ENCODE measurements at places on chromosomes 13 and 19.

- peaks cover 19% of the 10 kb centered on the region for H3K4me1 ChIP-seq
- H3K27ac ChIP-seq, result no peak overlapping the region
- no peaks in the 10 kb centered on the region for H3K36me3 ChIP-seq
- no peak overlapping the region for H3K4me3 ChIP-seq
Observed at GRCh38 chr13:23695196-23695595, 125.0 kb downstream of the TNFRSF19 start.

- no peak overlapping the region for H3K4me3 ChIP-seq
- DNase-seq, result no peak
- H3K4me1 ChIP-seq, result no peaks in the 10 kb centered on the region
- H3K27me3 ChIP-seq, result no peaks in the 10 kb centered on the region
Observed at GRCh38 chr13:97188207-97188606, 33.9 kb upstream of the MBNL2 start.

DNA sequence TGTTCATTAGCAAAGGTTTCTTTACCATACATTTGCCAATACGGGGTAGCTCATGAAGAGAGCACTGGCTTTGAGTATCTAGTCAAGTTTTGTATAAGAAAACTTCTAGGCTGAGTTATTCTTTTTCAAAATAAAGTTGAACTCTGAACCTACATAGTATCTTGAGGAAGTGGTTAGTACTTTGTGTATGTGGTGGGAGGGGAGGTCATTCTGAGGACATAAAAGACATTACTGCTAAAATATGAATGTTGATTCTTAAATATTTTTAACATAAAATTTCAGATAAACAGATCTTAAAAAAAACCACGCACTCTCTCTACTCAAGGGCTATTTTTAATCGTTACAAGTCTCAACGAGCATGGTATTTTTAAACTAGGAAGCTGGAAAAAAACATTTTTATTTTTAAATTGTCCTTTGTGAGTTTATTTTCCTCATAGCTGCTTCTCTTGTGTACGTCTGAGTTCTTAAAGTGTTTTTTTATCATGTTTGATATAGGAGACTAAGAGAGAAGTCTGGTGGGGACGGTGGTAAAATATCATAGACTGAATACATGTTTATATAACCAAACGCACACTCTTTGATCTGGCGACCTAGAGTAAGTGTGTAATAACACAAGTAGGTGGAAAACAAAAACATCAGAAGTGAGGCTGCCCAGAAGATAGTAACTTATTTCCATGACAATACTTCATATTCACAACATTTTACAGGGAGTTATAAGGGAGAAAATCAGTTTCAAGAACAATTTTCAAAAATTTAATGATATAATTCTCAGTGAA is 118.0 kb upstream of the POSTN start:
- no peak for DNase-seq
- no peaks in the 10 kb centered on the region for H3K4me1 ChIP-seq
- H3K36me3 ChIP-seq, result no peaks in the 10 kb centered on the region
- H3K27me3 ChIP-seq, result no peaks in the 10 kb centered on the region

DNA sequence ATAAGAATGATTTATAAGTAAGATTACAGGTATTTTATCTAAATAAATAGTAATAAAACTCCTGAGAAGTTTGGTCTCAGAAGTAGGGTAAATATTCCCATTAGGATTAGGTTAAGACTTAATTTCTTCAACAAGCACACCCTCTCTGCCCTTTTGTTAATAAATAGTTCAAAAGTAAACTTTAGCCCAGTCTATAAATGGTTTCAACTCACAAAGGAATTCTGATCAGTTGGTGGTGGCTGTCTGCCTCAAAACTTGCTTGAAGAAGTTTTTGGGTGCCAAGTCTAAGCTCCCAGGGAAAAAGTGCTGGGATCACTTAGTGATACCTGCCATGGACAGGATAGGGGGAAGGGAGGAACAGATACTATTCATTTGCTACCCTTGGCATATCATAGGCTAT is 22.9 kb downstream of the MBNL2 start:
- H3K27ac ChIP-seq, result no peak overlapping the region
- H3K4me1 ChIP-seq, result peaks cover 11% of the 10 kb centered on the region
- H3K27me3 ChIP-seq, result no peaks in the 10 kb centered on the region
- H3K36me3 ChIP-seq, result no peaks in the 10 kb centered on the region
- H3K4me3 ChIP-seq, result no peak overlapping the region

GRCh38 chr19:54465426-54466109 is 2.0 kb upstream of the LENG9 start:
- peaks cover 16% of the 10 kb centered on the region for H3K36me3 ChIP-seq
- peaks cover 33% of the 10 kb centered on the region for H3K4me1 ChIP-seq
- H3K27ac ChIP-seq, result no peak overlapping the region
- H3K4me3 ChIP-seq, result no peak overlapping the region

Measured in CD4-positive, alpha-beta T cell (primary cell).